ENCODE measurements at places on chromosomes 11 and 22.
A peak's percentile ranks its signal among the peaks of the same experiment; 100 is the strongest.

- DNase-seq = no peak
These were observed 1.4 kb upstream of the GNAZ start for GRCh38 chr22:23068832-23069385.

DNA sequence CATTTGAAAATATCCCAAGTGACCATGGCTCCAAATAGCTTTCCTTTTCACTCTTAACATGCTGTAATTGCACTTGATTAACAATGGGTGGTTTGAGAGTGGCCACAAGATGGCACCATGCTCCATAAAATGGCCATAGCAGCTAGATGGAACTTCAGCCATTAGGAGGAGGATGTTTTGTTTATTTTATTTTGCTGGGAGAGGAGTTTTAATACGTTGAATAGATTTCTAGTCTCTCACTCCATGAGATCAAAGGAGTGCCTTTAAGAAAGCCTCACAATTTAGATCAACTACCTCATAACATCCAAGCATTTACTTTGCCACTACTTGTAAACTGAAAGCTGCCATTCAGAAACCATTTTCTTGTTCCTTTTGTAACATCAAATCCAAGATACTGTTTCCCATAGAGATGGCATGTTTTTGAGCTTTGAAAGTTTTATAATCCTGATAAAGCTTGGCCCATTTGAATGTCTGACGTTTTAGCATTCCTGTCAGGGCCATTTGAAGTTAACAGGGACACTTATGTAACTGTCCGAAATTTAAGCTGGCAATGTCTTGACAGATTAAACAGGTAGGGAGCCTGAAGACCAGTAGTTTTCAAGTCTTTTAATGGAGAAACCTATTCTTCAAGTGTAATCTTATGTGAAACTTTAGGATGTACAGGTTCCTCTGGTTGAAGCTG lies 4.7 kb downstream of the FEN1 start:
- DNase-seq = peak; percentile 83

DNA sequence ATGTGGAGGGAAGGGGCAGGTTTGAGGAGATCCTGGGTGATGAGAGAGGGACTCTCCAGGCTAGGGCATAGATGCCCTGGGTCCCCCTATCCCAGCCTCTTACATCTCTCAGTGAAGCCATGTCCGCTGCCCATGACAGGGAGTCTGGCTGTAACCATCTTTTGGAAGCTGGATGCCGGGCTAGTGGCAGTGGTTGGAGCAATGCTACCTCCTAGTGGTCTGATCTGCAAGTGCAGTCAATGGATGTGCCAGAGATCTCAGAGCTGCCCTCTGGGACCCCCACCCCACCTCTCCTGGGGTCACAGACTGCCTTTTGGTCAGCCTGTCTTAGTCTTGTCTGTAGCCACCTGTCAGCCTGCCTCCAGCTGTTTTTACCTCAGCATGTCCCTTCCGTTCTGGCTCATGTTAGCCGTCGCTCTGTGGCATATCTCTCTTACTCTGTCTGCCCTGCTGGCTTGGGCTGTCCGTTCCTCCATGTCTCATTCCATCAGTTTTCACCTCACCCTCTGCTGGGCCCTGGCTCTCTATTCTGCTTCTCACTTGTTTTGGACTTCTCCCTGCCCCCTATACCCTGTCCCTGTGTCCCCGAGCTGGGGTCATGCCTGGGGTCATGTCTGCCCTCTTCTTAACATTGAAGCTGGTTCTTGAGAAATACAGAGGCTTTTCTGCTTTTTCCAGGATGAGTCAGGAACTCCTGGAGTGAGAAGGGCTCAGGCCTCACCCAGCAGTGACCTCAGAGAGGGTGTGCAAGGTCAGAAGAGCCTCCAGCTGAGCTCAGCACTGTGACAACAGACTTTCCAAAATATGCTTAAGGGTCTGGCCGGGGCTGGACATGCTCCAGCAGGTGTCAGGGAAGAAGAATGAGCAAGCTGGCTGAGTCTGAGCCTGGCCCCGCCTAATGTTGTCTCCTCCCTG lies 52.0 kb upstream of the THY1 start:
- DNase-seq = peak; percentile 49

- DNase-seq = no peak
These were observed 5.9 kb downstream of the SPI1 start for GRCh38 chr11:47372422-47372821.

DNA sequence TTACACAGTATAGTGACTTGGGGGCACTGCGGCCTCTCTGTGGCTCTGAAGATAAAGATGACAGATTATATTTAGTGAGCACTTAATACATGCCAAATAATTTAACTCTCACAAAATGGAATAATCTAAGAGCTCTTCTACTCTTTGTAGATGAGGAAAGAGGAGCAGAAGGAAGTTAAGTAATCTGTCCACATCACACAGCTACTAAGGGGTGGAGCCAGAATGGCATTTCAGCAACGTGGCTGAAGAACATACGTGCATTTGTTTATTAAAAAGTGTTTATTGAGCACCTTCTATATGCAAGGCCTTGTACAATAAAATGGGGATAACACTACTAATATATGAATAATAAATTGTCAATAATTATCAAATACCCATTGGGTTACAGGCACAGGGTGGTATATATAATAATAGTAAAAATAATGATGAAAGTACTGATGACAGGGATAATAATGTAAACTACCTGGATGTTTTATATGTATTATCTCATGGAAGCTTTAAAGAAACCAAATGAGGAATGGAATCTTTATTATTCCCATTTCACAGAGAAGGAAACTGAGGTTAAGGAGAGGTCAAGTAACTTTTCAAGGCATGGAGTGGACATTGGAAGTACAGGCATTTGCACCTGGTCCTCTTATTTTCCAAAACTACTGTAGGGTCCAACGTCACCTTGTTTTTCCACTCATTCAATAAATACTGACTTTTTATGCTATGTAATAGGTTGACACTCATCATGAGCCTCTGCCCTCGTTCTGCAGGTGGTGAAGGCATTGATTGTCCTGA lies 38.0 kb upstream of the IL17RA start:
- DNase-seq = no peak

DNA sequence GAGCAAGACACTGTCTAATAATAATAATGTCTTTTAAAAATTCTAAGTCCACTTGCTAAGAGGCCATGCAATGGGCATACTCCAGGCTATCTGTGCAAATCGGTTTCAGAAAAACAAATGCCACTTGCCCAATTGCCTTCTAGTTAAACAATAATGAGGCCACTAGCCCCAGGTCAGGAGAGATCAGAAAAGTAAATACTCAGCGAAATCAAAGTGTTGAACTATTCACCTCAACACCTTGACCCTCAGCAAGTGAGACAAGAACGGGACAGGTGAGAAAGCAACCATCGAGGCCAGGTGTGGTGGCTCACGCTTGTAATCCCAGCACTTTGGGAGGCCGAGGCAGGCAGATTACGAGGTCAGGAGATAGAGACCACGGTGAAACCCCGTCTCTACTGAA lies 72.3 kb upstream of the SYN3 start:
- DNase-seq = no peak

DNA sequence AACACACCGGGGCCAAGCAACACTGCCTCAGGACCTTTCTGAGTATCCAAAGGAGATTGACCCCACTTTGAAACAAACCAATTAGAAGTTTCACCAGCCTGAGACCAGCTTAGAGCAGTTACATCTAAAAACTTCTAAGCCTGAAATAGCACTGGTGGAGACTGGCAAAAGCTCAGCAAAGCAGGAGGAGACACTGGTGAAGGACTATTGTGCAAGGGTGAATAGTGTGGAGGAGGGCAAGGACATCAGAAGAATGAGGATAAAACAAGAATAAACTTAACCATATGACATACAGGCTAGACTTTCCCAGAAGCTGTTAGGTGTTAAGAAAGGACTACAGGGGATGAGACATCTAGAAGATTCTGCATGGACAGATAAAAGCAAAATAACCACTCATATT lies 152.4 kb downstream of the FCHSD2 start:
- no peak for DNase-seq
